ENCODE measurements at places on chromosomes 13 and 19.

DNA sequence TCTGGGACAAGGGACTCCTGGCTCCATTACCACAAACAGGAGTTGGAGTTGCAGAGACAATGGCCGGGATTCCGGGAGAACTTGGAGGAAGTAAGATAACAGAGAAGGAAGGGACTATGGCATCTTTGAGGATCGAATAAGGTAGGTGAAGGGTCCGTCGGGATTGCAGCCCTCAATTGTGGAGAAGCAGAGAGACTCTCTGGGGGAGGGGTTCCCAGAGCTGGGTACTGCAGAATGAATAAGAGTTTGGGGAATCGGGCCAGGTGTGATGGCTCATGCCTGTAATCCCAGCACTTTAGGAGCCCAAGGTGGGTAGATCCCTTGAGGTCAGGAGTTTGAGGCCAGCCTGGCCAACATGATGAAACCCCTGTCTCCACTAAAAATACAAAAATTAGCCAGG, 3.8 kb downstream of the BST2 start:
- DNase-seq: no peak

- DNase-seq: no peak
Observed at GRCh38 chr19:939922-940321, 14.1 kb downstream of the ARID3A start.

DNA sequence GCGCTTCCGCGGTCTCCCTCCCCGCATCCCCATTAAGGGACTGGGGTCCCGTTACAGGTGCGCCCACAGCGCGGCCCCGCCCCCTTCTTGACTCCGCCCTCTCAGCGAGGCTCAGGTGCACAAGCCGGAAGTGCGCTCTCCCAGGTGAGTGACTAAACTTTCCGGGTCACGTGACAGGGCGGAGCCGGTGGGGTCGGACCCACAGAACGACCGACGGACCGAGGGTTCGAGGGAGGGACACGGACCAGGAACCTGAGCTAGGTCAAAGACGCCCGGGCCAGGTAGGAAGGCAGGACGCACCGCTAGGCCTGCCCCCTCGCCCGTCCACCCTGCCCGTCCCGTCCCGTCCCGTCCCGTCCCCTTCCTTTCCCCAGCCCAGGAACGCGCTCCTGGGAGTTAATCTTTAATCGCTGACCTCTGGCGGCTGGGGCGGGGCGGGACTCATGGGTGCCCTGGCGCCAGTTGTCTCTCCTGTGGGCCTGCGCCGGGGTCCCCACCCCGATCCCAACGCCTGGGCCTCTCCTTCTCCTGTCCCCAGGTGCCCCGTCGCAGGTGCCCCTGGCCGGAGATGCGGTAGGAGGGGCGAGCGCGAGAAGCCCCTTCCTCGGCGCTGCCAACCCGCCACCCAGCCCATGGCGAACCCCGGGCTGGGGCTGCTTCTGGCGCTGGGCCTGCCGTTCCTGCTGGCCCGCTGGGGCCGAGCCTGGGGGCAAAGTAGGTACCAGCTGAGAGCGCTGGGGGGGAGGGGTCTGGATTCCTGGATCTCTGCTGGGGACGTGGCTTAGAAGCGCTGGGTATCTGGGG, at the start of gene CRB3:
Gene CRB3, plus strand, starts transcription at position 202 of the 804 bp plus-strand sequence. Its CDS starts 431 bp downstream, at position 633.
- no peak for DNase-seq

GRCh38 chr13:93635616-93636032, 409.0 kb downstream of the GPC6 start:
- DNase-seq: no peak

DNA sequence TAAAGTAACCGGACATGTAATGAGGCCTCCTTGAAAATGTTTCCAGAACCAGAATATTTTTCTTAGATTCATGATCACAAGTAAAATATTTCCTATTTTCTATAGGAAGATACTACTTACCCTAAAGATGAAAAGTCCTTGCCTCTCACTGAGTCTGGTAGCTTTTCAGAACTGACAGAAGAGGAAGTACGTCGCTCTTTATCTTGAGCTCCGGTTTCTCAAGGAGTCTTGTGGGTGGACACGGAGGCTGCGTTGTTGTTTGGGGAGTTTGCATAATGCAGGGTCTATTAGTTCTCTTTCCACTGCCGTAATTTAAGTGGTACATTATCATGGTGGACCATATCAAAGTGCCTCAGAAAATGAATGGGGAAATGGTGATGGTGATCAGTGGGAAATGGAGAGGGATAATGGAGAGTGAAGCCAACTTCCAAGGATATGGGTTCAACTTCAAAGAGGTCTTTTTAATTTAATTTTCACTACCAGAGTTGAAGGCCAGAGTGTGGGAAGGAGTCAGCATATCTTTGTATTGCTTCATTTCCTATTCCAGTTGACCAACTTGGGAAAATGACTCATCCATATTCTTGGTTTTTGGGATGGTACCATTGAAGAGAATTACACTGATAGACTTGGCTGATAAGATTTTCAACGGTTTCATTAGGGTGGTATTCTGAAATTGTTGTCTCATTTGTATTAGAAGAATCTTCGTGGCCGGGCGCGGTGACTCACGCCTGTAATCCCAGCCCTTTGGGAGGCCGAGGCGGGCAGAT, 23.4 kb downstream of the MBD3L2B start:
- DNase-seq: no peak

DNA sequence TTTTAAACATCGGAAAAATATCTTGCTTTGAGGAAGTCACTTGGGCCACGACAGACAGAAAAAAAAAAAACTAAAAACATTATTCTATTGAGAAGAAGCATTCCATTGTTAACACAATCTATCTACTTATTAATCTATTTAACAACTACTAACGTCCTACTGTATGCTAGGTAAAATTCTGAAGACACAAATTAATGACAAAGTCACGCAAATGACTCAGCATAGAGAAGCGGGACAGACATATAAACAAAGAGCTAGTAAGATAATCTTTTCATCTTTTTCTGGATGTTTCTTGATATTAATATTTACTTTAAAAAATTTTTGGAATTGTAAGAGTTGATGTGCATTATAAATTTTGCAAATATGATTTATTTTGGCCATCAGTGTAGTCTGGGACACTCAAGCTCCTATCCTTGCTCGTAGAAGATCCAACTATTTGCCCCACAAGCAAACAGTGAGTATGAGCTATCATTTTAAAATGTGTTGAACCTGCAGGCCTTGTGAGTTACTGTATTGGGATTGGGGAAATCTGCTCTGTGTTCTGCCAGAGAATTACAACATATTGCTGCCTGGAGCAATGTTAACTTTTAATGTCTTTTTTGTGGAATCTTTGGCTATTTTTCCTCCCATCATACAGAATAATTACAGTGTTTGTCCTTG, 109.1 kb downstream of the PCDH9 start:
- no peak for DNase-seq

GRCh38 chr13:59625111-59625510, 538.6 kb downstream of the DIAPH3 start:
- no peak for DNase-seq

DNA sequence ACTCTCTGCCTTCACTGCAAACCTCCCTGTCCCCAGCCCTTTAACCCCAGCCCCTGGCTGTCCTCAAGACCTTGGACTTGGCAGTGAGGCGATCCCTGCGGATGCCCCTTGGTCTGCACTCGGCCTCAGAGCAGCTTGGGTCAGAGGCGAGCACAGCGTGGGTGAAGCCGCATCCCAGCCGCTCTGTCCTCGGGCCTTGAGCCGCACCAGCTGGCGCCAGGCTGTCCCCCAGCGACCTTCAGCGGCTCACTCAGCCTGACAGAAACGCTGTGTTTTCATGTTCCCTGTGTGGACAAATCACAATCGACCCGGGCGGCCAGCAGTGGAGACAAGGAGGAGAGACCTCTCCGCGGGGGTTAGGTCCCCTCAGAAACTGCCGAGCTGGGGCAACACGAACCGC, 52.0 kb downstream of the GNG7 start:
- DNase-seq: no peak

- no peak for DNase-seq
Observed at GRCh38 chr19:9961103-9961502, 24.8 kb upstream of the OLFM2 start.

GRCh38 chr19:10505583-10506229, 2.5 kb upstream of the KEAP1 start:
- DNase-seq: peak; percentile 35

DNA sequence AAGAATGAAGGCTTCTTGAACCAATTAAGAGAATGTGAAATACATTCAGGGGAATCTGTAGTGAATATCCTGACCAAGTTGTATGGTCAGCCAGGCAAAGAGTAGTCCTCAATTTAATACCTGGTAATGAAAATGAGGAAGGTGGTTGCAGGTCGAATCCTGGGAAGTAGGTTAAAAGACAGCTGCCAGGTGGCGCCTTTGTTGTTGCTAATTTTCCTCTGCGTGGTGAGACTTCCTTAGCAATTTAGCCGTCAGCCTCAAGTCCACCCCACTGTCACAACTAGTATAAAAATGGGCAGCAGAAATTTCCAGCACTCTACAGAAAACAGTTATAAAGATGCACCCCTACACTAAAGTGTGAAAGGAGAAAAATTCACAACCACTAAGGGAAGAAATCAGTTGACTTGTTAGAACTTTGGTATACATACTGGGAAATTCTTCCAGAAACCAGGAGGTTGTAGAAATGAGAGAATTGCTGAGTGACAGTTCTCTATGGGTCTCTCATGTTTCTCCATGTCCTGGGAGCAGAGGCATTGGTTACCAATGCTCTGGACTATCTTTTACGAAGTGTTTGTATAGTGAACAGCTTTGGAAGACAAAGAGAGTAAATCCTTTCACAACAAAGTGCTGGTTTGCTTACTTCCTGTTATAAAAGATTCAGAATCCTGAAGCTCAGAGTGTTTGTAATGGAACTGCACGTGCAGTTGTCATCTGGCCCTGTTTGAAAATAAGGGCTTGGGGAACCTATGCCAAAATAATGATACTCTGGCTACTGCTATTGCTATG, 235.9 kb downstream of the NHLRC3 start:
- DNase-seq: no peak

- no peak for DNase-seq
Observed at GRCh38 chr13:70415136-70415535, 306.9 kb upstream of the KLHL1 start.

DNA sequence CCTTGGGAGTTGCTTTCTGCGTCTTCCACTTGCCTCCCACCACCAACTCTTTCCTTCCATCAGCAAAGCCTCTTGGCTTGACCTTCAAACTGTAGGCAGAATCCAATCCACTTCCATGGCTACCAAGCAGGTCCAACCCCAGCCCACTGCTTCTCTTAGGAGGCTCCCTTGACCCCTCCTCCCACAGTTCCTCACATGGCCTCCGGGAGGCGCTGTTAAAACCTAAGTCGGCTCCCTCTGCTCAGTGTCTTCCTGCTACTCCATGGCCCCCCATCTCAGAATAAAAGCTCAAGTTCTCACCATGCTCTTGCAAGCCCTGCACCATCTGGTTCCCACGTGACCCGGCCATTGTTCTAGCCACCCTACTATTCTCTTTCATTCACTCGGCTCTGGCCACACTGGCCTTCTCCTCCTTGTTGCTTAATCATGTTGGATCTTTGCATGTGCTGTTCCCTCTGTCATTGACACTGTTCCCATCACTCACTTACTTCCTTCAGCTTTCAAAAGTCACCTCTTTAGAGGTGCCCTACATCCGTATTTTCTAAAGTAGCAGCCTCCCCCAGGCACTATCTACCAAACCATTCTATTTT, 7.5 kb downstream of the IZUMO2 start:
- DNase-seq: no peak

- DNase-seq: no peak
Observed at GRCh38 chr13:77807431-77808135, 110.1 kb downstream of the SLAIN1 start.

GRCh38 chr13:28346154-28346553, 148.8 kb downstream of the FLT1 start:
- no peak for DNase-seq

DNA sequence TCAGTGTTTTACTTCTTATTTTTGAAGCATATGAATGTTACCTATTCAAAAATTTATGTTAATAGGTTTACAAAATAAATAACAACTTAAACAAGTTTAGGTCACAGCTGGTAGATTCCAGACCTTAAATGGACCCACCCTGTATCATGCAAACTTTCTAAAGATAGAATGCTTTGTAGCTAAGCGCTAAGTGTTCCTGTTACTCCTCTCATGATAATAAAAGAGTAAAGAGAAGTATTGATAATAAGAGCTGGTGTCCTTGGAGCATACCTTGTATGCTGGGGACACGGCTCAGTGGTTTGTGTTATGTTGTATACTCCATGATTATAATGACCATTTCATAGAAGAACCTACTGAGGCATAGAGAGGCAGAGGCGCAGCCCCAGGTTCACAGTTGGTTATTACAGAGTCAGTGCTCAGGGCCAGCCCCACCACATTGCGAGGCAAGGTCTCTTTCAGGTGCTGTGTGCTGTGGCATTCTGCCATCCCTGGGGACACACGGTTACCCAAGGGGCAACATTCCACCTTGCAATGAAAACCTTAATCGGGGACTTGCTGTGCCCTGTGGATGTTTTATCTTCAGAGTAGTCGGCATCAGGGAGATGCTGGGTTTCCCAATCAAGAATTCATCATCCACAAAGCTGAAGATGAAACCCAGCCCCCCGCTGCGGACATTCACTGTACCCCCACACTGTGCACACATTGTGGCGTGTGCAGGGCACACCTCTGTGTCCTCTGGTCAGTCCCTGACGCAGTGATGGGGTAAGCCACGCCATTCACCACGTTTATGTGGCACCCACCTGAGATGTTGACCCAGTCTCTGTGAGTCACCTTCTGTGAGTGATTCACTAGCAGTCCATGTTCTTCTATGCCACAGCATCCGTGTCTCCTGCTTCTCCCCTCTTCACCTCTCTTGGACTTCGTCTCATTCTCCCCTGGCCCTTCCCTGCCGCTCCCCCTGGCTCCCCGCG, 186.7 kb downstream of the COL4A1 start:
- no peak for DNase-seq

DNA sequence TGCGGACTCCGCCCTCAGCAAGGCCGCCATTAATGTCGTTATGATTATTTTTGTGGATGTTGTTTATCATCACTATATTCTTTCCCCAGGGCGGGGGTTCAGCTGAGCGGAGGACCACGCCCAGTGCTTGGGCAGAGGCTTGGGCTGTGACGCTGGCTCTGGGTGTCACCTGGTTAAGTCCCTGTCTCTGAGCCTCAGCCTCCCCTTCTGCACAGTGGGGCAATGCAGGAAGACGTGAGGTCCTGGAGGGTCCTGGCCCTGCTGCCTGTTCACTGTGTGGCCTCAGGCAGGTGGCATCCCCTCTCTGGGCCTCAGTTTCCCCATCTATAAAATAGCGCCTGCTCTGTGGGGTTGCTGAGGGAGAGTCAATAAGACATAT, 32.5 kb downstream of the NFIC start:
- no peak for DNase-seq

DNA sequence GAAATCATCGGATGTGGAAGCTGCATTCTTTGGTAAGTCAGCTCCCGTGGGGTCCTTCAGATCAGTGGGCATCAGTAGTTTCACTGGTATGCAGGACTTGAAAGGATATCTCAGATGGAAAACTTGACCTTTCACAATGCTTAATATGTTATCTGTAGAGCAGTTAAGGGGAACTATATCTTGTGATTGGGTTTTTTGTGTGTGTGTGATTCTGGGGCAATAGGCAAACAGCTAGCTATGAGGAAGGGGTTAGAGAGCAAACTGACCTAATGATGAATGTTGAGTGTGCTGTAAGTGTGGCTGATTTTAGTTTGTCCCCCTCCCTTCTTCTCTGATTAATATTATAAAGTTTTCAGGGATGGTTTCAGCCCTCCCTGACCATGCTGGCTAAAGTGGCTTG, 53.3 kb downstream of the ACSBG2 start:
- DNase-seq: no peak

Data from SW 1271 (cell line).